ENCODE measurements at places on chromosomes 11 and 22.
A peak's percentile ranks its signal among the peaks of the same experiment; 100 is the strongest.

- DNase-seq = peak; percentile 92
Observed at GRCh38 chr22:38569972-38570778, at the start of gene DMC1. TSS of gene DMC1 (minus strand) at chr22:38570183. CDS start at chr22:38568256, 1,927 bp downstream.

DNA sequence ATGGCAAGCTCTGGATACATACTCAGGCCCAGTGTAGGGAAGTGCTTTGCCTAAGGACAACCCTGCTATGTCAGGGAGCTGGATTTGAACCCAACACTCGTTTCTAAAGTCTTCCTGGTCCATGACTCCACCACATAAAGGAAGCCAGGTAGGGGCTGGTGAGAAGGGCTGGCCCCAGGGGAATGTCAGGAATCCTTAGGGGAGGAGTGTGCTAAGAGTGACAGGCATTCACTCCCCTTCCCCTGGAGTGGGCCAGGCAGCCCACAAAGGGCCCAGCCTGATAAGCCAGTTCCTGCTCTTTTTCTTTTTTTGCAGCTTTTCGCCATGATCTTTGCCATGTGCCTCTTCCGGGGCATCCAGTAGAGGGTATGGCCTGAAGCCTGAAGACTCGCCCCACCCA, 21.9 kb downstream of the TP53I11 start:
- DNase-seq = no peak

- no peak for DNase-seq
Observed at GRCh38 chr11:30535818-30536217, 50.3 kb downstream of the MPPED2 start.

DNA sequence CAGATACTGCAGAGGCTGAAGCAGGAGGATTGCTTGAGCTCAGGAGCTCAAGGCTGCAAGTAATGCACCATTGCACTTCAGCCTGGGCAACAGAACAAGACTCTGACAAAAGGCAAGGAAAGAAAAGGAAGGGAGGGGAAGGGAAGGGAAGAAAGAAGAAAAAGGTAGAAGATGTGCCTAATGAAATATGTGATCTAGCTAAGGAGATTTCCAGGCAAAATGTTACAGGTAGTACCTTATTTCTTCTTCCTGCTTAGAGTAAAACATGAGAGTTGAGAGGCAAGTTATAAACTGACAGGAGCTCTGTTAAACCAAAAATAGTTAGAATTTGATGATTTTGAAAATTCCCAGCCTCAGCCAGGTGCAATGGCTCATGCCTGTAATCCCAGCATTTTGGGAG, 4.7 kb upstream of the PELI3 start:
- no peak for DNase-seq

DNA sequence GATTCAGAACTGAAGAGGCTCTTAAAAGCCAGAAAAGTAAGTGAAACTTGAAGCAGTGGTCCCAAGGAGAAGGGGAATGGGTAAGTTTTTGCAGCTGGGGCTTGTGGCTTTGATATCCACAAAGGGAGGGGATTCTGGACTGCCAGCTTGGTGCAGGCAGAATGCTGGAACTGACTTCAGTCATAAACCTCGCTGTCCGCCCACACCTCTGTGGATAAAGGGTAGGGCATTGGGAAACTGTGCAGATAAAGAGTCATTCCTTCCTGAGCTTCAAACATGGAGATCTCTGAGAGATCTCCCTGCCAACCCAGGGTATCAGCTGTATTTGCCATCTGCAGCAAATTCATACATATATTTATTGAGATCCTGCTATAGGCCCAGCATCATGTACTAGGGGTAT, 124.3 kb upstream of the OR9Q1 start:
- DNase-seq = no peak

- peak; percentile 6 for DNase-seq
Observed at GRCh38 chr22:39658367-39658766, 87.8 kb downstream of the CACNA1I start.

DNA sequence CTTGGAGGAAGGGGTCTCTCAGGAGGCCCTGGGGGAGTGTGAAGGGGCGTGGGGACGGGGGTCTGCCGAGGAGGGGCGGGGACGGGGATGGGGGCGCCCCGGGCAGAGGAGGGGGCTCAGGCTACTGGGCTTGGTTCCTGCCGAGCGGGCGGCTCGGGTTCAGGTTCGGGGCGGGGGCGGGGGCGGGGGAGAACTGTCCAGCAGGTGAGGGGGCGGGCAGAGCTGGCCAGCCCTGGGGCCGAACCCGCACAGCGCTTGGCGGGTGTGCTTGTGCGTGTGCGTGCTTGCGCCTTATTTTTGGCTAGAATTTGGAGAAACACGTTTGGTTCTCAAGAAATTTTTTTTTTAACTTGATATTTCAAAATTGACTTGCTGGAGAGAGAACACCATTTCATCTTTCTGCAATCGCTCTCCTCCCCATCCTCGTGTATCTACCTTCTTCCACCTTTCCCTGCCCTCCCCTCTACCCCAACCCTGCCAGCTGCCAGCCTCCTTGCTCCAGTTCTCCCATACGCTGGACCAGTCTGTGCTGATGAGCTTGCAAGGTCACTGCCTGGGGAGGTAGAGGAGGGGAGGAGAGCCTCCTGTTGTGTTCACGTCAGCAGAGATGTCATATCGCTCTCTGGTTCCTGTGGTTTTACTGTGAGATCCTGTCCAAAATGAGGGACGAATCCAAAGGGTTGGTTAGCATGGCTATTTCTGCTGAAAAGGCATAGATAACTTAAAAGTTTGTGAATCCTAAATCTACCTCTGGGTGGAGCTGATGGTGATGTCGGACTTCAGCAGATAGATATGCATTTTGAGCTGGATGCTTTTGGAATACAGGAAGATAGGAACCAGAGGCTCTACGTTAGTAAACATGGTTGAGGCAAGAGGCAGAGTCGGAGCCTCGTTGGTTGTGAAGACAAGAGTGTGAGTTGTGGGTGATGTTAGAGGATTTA, 668 bp downstream of the MADD start:
- DNase-seq = peak; percentile 33

DNA sequence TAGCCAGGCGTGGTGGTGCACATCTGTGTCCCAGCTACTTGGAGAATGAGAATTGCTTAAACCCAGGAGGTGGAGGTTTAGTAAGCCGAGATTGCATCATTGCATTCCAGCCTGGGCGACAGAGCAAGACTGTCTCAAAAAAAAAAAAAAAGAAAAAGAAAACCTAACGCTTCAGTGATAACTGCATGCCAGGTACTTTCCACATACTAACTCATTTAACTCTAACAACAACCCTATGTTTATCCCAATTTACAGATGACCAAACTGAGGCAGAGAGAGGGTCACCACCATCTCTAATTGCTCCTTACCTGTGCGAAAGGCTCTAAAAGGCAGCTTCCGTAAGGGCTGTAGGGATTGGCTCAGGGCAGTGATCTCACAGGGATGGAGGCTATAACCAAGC, 11.6 kb downstream of the PISD start:
- no peak for DNase-seq

GRCh38 chr22:25497716-25498115, 66.8 kb upstream of the GRK3 start:
- DNase-seq = no peak

DNA sequence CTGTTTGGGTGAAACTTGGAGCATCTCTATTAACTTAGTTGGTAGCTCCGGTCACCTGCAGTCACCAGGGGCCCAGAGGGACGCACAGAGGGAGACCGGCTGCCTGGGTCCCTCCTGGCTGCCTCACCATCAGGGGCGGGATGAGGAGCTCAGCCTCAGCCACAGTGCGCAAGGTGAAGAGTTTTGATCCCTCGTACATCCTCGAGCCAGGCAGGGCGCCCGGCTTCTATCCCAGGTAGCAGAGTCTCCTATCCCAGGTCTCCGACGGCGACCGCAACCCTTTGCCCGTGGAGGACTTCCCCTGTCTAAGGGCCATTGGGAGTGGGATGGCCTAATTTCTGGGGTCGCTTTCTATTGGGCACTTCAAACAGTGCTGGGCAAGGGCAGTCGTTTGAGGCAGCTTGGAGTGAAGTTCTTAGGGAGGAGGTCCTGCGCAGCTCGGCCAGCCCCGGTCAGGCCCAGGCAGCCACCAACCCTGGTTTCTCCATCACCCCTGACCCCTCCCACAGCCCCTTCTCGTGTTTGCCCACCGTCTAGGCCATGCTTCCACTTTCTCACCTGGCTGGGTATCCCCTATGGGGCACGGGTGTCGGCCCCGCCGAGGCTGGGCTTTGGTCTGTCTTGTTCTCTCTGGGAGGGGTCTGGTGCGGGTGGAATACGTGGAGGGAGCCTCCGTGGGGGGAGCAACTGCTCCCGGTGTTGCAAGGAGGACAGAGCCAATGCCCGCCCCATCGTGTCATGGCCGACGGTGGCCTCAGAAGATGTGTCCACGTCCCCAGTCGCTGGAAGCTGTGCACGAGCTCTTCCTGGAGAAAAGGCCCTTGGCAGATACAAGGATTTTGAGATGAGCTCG, 3.6 kb upstream of the MRGPRG start:
- no peak for DNase-seq

- DNase-seq = no peak
Observed at GRCh38 chr11:92489826-92490399, 265.3 kb downstream of the FAT3 start.

All from effector memory CD8-positive, alpha-beta T cell (primary cell).